ENCODE measurements at places on chromosomes 2 and 18.

- no peak for DNase-seq
Measured at GRCh38 chr2:126406267-126406666, 249.7 kb upstream of the GYPC start.

DNA sequence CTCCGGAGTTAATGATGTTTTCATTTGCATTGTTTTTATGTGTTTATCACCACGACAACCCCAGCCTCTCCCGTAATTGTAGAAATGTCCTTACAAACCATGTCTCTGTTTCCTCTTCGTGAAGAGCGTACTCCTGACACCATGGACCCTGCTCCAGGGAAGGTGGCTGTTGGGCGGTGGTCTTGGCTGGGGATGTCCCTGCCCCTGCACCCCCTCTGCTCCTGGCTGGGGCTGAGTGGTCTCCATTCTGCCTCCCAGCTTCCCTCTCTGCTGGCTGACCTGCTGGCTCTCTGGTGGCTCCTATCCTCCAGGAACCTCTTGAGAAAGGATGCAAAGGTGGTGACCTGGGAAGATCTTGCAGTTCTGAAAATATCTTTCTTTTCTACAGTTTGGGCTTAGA, 81.1 kb downstream of the ASB1 start:
- no peak for DNase-seq

DNA sequence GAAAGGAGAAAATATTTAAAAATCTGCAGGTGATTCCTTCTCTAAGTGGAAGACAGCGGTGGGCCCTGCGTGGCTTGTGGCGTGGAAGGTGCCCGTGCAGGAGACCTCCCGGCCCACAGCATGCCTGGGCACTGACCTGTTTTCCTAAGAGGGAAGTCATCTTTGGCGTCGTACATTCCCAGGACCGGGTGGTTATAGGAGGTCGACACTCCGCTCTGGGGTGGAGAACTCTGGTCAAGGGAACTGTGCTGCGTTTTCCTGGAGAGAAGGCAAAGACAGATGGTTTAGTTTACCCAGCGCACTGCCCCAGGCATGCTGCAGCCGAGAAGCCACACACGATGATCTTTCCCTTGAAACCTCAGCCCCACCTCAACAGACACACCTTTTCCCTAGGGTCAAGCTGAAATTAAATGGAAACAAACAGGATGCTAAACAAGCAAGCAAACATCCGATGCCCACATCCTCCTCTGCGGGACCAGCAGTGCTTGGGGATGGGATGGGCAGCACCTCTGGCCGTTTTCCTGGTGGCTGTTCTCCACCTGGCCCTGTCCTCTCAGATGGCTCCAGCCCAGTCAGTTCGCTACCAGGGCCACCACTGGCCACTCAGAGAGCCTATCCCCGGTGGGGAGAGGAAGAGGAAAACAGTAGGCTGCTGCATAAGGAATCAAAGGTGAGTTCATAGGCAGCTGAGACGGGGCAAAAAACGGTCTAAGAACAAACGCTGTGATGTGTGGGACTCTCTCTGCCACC, 244.1 kb downstream of the HDAC4 start:
- no peak for DNase-seq

DNA sequence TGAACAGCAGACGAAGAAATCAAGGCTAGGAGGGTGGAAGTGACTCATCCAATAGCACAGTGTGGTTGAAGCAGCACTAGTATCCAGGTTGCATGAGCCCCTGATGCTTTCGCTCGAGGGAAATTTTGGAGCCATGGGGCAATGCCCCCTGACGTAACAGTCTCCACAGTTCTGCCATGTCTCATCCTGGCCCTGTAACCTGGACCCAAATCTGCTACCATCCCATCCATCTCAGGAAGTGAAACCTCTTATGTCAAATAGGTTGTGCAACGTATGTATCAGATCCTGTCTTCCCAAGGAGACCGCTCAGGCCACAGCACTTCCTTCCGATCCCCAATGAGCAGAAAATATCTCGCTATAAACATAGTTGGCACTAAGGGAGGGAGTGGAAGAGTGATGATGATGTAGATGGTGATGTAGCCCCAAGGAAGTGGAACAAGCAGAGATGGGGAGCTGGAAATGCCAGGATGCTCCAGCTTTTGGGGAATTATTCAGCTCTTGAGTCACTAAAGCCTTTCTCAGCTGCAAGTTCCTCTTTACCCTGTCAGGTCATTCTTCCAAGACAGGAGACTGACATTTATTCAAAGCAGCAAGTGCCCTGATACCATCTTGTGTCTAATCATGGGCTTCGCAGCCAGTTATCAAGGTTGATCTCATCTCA, 3.0 kb upstream of the IL1B start:
- peak; percentile 82 for DNase-seq

DNA sequence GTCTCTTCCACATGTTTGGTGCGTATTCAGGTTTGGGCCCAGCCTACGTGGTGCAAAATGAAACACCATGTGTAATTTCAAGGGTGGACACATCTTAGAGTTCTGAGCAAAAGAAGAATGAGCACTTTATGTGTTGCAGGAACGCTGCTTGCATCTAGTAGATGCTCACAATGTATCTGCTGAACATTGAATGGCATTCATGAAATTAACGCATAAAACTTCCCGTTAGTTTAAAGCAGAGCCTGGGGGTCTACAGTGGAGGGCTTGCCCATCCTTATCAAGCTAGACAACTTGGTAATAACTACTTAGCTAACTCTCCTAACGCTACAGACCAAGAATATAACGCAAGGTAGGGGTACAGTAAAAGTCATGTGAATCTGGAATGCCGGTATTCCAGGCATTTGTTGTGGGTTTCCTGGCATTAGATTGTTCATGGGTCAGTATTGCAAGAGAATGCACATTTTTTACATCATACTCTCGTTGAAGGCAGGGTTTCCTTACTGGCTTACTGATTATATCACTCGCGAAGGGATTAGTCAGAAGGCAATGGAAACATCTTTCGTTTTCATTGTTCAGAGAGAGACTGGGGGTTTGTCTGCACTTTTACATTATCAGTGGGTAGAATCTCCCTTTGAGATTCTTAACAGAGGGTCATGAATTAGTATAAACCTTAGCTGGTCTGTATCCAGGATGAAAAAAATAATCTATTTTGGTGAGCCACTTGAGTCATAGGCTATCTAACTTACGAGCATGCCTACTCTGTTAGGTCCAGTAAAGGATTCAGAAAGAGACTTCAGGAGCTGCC, 229.5 kb upstream of the EPAS1 start:
- no peak for DNase-seq

DNA sequence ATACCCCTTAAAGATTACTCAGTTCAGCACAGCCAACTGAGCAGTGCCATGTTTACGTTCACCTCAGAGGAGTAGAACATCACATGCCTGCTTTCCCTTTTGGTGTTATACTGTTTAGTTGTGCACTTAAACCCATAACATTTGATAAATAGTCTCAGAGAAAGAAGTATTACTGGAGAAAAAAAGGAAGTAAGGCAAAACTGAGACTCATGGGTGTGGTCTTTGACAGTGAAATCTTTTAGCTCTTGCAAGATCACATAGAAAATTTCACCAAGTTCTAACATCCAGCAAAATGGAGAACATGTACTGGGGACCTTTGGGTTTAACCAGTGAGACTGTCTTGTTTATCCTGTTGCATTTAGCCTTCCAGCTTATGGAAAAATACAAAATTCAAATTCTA, 5.6 kb downstream of the TANK start:
- DNase-seq, result peak; percentile 79

DNA sequence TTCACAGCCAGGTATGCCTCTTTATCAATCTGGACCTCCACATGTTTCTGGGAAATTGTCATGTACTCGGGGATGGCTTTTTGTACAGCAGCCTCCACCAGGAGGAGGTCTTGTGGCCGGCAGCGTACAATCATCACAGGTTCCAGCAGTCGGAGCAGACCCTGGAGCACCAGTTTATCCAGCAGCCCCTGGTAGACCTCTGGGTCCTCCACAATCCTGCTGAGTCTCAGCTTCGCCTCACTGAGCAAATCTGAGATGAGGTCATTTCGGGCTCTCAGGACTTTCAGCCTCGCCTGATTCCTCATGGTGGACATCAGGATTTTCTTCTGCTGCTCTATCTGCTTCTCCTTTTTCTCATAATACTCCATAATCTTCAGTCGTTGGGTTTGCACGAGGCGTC, 32.8 kb downstream of the TMEM247 start:
- DNase-seq, result no peak

DNA sequence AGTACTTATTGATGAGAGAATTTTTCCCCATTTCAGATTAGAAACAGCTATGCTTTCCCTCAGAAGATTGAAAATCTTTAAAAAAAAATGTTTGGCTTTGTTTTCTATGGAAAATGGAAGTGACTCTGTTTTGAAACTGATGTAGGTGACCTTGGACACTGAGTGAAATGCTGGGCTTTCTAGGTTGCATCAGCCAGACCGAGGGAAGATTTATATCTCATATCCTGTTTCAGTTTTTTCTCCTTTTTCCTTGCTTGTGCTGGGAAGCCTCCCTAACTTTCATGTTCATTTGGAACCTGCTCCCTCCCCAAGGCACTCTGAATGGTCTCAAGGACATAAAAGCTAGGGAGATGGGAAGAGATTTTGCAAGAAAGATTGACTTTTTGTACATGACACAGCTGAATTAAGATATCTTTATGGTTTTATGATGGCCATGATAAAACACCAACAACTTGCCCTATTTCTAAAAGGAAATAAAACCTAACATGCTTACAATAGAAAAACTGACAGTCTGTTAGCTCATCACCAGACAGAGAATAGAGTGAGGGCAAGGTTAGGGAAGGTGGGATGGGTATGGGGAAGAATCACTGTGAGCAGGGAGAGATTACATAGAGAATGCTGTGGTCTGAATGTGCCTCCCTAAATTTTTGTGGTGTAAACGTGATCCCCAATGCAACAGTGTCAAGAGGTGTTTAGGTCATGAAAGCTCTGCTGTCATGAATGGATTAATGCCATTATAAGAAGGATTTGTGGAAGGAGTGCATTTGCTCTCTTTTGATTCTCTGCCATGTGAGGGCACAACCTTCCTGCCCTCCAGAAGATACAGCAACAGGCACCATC, 249.7 kb downstream of the TPGS2 start:
- DNase-seq, result no peak

- DNase-seq, result no peak
Measured at GRCh38 chr2:179483131-179483530, 218.5 kb upstream of the SESTD1 start.

DNA sequence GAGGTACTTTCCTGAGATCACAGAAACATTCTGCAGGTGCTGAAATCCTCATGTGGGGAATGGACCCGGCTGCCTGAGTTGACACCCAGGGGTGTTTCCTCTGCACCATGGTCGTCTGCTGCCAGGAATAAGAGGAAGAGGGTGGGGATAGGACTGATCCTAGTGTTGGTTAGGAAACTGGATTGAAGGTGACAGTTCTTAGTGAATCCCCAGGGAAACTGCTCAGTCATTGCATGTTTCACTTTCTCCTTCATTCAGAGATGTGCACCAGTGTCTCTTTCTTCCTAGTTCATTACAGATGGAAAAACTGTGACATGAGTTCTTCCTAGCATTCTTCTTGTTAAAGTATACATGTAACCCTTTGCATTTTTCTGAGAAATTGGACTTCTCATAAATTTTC, 294.3 kb downstream of the PTGR3 start:
- no peak for DNase-seq

DNA sequence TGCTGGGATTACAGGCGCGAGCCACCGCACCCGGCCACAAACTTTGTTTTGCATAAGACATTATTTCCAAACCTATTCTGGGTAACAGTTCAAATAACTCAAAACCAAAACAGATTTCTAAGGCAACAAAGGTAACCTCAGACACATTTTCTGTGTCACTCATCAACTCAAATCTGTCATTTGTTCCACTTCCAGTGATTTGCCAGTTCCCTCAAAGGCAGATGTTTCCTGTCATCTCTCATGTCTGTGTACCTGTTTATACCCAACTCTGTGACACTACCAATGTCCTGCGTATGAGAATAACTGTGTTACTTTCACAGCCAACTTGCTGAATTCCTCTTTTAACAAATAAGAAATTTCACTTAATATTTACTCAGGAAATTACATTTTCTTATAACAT, 54.4 kb downstream of the SCN3A start:
- no peak for DNase-seq

- DNase-seq, result no peak
Measured at GRCh38 chr2:70671092-70671675, 96.8 kb downstream of the ADD2 start.

GRCh38 chr2:226155093-226155875, 644.3 kb downstream of the IRS1 start:
- DNase-seq, result no peak

DNA sequence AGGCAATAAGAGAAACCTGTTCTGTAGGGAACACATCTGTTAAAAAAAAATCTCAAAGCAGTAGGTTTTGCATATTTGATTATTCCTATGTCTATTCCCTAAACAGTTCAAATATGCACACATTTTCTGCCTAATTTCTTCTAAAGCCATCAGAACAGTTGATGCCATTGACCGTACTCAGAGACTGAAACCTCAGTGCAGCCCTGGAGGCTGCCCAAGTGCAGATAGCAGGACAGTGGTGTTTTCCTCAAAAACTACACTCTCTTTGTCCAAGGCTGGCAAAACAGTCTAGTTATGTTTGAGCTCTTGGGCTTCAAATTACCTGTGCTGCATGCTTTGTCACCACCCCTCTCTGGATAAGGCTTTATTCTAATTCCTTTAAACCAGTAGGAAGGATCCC, 23.3 kb upstream of the NFE2L2 start:
- DNase-seq, result no peak

DNA sequence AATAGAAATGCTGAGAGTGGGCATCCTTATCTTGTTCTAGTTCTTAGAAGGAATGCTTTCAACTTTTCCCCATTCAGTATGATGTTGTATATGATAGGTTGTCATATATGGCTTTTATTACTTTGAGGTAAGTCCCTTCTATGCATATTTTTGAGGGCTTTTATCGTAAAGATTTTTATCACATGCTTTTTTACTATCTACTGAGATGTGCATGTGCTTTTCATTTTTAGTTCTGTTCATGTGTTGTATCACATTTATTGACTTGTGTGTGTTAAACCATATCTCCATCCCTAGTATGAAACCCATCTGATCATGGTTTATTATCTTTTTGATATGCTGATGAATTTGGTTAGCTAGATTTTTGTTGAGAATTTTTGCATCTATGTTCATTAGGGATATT, 1008.8 kb downstream of the CNTNAP5 start:
- DNase-seq, result no peak

DNA sequence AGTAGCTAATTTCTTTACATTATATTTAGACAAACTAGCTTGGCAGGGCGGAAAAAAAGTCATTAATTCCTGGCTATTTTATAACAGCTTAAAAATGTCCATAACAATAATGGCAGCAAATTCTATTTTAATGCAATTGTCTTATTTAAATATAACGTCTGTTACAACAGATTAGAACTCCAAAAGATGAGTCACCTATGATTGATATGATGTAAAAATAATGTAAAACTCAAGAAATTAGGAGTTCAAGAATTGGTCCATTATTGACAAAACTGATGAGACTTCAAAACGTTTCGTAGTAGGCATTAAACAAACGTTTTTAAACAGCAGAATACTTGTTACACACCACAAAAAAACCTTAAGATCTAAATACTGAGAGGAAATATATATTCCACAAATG, 2.7 kb downstream of the XPO1 start:
- no peak for DNase-seq

GRCh38 chr2:80610108-80610507, 305.6 kb upstream of the LRRTM1 start:
- no peak for DNase-seq
